ENCODE measurements at places on chromosomes 2 and 18.

DNA sequence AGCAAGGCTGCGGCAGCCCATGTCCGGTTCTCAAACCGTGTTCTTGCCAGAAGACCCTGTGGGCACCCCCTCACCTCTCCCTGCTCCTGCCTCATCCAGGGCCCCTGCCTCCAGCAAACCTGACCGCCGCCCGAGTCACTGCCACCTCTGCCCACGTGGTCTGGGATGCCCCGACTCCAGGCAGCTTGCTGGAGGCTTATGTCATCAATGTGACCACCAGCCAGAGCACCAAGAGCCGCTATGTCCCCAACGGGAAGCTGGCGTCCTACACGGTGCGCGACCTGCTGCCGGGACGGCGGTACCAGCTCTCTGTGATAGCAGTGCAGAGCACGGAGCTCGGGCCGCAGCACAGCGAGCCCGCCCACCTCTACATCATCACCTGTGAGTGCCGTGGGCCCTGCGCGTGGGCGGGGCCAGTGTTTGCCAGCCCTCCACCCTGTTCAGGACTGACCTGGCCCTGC is 32.2 kb downstream of the MTERF4 start:
- no peak for DNase-seq

GRCh38 chr2:242064364-242065250 is 195.1 kb downstream of the RTP5 start:
- DNase-seq: no peak

GRCh38 chr2:233706720-233707119 is 6.0 kb upstream of the UGT1A5 start:
- peak; percentile 78 for DNase-seq

DNA sequence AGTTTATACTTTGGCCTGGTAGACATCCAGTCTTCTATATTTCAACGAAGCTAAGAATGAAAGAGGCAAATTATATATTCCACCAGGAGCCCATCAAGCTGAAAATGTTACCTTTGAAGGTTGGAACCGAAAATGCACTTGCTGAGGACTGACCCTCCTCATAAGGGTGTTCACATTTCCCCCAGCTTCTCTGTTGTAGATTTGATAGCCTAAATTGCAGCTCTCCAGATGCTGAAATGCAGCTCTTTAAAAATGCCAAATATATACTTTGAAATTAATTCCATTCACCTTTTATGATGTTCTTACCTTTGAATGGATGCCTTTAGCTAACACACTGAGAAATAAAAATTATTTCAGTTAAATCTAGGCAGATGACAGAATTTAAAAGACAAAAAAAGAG is 1.8 kb upstream of the FIGN start:
- DNase-seq: no peak

GRCh38 chr2:134461511-134461910 is 207.6 kb downstream of the MGAT5 start:
- DNase-seq: peak; percentile 25

GRCh38 chr2:203789618-203790017 is 78.0 kb upstream of the CTLA4 start:
- DNase-seq: no peak
